ENCODE measurements at places on chromosomes 4 and X.
A peak's percentile ranks its signal among the peaks of the same experiment; 100 is the strongest.

GRCh38 chr4:139901531-139902320, 236.1 kb downstream of the MGST2 start:
- DNase-seq, result no peak

- DNase-seq, result no peak
These were observed 16.0 kb downstream of the MCF2 start for GRCh38 chrX:139691843-139692505.

GRCh38 chrX:134480061-134480460, 20.1 kb downstream of the HPRT1 start:
- DNase-seq, result no peak

DNA sequence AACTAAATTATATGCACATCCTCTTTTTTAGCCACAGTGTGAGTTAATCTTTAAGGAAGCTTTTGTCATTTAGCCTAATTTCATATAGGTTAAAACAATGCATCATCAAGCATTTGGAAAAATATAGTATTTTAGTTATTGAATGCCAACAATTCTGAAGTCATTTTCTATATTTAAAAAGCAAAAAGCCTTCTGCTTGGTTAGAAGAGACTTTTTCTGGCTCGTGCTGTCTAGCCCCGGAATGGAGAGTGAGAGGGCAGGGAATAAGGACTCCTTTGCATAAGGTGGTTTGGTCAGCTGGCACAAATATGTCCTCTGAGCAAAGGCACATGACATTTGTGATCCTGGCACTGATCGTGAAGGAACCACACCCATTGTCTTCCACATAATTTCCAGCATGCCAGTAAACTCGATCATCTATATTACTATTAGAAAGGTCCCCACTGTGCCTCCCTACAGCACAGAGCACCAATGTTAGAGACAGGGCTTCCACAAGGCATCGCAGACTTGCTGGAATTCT, 393.7 kb upstream of the INTU start:
- no peak for DNase-seq

GRCh38 chr4:88211473-88212252, 53.2 kb upstream of the ABCG2 start:
- peak; percentile 21 for DNase-seq

GRCh38 chr4:105714071-105714521, 5.5 kb downstream of the GSTCD start:
- no peak for DNase-seq

GRCh38 chrX:38110231-38110630, 103.9 kb downstream of the SYTL5 start:
- no peak for DNase-seq

- DNase-seq, result peak; percentile 53
These were observed 12.2 kb upstream of the TMEM128 start for GRCh38 chr4:4260185-4260751.

Measured in GM12891 (cell line).